Naive thymus-derived CD4-positive, alpha-beta T cell (primary cell): ENCODE measurements at places on chromosomes 16 and 17. TPM values are rescaled to one million over a fixed set of nuclear protein-coding genes. Genes with fewer than 3 reads are reported as not detected.

The KCNAB3 gene
- 17.6 TPM for total RNA-seq

DNA sequence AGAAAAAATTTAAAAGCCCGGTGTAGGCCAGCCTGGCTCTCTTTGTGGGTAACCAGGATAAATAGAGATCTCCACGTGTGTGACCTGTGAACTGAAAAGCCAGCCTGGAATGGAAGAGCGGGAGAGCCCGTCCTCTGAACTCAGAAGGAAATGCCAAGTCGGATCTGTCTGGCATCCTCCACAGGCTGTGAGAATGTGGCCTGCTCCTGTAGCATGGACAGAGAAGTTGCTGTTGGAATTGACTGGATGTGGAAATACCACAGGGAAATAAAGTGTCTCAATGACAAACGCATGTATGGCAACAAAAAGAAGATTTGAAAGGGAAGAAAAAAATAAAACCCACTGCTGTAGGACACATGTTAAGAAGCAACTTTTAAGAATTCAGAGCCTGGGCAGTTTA is 6.7 kb downstream of the KLHL36 start:
- no peak for DNase-seq

The NACA2 gene
- total RNA-seq: not detected in 2 replicates

DNA sequence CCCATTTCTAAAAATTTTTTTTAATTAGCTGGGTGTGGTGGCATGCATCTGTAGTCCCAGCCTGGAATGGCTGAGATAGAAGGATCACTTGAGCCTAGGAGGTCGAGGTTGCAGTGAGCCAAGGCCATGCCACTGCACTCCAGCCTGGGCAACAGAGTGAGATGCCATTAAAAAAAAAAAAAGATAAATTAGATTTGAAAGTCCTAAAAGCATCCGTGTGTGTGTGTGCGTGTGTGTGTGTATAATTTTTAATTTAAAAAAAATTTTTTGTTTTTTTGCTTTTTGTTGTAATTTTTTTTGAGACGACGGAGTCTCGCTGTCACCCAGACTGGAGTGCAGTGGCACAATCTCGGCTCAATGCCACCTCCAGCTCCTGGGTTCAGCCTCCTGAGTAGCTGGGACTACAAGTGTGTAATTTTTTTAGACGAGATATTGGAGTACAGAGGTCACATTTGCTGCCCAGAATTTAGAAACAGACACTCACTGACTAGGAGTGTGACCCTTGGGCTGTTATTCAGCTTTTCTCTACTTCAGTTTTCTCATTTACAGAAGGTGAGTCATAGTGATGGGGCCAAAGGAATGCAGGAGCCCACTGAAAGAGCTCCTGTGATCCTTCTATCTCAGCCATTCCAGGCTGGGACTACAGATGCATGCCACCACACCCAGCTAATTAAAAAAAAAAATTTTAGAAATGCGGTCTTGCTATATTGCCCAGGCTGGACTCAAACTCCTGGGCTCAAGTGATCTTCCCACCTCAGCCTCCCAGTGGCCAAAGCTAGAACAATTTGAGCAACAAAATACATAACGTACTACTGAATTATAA is 25.5 kb upstream of the TBX4 start:
- DNase-seq: no peak

The RAB37 gene
- total RNA-seq: 34.4 TPM

- DNase-seq: no peak
These were observed 1.5 kb upstream of the CLEC10A start for GRCh38 chr17:7081341-7082062.

The CRHR1 gene
- not detected for total RNA-seq

GRCh38 chr16:77207030-77207429 is 7.8 kb downstream of the SYCE1L start:
- no peak for DNase-seq

GRCh38 chr17:28949185-28950016 is 1.9 kb downstream of the PHF12 start:
- DNase-seq: peak; percentile 71

The CALB2 gene
- not detected for total RNA-seq

The GRB7 gene
- total RNA-seq: 0.99 and 1.8 TPM in 2 replicates

GRCh38 chr16:28264656-28265055 is 27.7 kb upstream of the SBK1 start:
- no peak for DNase-seq

The RTN4RL1 gene
- 0.49 TPM for total RNA-seq

DNA sequence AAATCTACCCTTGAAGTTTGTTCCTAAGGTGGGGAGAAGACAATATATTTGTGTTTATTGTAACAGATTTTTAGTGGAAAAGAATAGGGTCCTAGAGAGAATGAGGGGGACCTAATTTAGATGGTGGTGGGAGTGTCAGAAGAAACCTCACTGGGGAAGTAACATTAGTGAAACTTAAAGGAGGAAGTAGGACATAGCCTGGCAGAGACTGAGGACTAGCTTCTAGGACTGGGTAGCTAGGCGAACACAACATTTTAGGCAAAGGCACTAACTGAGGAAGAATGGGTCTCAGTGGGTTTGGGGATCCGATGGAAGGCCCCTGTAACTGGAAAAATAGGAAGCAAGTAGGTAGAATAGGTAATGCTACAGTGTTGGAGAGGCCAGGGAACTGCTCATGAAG is 4.2 kb upstream of the ARL2BP start:
- no peak for DNase-seq

DNA sequence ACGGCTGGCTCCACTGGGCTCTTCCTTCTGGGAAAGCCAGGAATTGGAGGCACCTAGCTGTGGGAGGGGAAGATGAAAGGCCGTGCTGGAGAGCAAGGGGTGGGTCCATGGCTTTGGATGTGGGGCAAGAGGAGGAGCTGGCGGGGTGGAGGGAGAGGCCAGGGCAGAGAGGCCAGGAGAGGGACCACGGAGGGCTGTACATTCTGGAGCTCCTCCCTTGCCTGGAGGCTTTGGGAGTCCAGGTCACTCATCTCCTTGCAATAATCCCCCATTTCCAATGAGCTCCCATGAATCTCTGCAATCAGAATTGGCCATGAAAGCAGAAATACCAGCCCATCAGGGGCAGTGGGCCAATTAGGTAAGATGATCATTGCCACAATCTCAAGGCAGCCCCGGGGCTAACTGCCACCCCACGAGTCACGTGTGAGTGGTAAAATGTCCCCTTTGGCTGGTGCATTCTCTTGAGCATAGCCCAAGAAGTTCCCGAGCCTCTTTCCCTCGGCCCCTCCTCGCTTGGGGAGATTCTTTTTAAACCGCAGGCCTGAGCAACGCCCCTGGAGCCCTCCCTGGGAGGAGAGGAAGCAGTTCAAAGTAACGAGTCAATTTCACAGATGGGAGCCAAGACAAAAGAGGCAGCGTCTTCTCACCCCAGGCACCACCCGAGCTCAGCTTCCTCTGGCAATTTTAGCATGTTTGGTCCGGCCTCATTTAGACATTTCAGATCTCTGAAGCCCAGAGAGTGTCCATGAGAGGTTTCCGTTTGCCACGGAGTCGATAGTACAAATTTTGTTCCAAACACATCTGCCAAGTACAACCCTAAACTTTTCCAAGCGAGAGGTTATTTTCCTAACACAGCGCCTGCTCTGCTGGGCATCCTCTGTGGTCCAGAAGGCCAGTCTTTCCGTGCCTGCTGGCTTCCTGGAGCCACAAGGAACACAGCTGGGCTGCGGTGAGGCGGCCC is 13.4 kb downstream of the RTN4RL1 start:
- DNase-seq: no peak

The NDRG4 gene
- 5.3 TPM for total RNA-seq

DNA sequence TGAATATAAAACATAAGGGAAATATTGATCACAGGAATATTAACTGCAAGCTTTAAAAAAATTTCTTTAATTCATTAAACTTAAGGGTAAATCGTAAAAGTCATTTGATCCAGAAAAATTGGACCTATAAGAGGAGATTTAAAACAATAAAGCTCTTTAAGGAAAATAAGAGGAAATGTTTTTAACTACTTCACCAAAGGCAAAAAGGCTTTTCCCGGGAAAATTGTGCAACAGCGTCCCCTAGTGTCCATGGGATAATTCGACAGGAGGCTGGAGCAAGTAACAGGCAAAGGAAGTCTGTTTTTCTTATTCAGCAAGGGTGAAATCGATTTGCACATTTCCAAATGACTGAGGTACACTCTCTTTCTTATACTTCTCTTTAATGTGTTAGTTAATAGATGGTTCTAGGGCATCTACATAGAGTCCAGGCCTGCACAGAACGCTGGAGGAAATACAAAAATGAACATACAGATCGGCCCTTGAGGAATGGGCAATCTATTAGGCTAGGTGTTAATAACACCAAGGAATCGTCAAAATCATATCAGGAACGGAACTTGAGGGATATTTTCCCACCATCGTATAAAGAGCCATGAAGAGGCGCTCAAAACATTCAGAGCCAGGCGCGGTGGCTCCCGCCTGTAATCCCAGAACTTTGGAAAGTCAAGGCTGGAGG is 61.4 kb downstream of the ZNF18 start:
- no peak for DNase-seq

The SCN4A gene
- 0.08 and 0.15 TPM in 2 replicates for total RNA-seq

GRCh38 chr17:44069974-44070454 is 521 bp upstream of the G6PC3 start:
- DNase-seq: no peak

DNA sequence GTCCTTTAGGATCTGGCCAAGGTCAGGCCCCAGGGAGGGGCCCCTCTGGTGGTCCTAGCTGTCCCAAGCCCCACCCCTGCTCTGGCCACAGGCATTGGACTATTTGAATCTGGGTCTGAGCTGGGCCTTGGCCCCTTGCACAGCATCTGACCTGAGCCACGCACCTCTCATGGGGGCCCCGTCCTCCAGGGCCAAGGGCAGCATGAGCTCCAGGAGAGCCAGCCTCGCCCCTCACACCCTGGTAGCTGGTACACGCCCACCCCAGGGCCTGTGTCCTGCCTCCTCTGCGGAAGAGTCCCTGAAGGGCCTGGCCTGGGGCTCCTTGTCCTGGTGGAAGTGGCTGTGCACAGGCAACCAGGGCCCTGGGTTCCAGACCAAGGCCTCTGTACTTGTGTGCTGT is 23.8 kb downstream of the ENDOV start:
- DNase-seq: no peak

DNA sequence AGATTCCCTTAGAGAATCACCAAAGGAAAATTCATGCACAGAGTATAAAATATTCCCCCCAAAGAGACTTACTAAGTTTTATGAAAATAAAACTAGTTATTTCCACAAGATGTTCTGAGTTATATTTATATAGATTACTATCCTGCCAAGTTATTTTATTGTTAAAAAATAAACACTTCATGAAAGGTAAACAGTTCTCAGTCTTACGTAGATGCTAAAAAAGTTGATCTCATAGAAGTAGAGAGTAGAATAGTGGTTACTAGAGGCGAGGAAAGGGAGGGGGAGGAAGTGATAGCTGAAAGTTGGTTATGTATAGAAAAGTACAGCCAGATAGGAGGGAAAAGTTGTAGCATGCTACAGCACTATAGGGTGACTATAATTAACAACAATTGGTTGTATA is 65.2 kb downstream of the USP32 start:
- DNase-seq: no peak

- DNase-seq: peak; percentile 73
These were observed 1.3 kb downstream of the RAB37 start for GRCh38 chr17:74738051-74738996.

- DNase-seq: no peak
These were observed 59.6 kb downstream of the SOCS1 start for GRCh38 chr16:11196286-11196828.

The QPRT gene
- total RNA-seq: 0.90 TPM

DNA sequence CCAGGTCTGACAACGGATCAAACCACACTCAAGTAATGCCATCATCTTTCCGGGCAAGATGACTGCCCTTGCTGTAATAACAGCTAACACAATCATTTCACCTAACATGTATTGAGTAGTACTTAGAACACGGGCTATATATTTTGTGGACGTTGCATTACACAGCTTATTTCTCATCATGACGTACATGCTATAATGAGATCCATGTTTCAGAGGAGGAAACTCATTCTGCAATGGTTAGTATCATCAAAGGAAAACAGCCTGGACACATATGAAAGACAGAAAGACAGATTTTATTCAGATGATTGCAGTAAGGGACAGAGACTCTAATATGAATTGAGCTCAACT is 446.7 kb downstream of the HS3ST3B1 start:
- no peak for DNase-seq

The MRPL58 gene
- 11.7 TPM for total RNA-seq

- DNase-seq: no peak
These were observed 273.9 kb upstream of the ZFHX3 start for GRCh38 chr16:73321853-73322252.

GRCh38 chr17:29369831-29370735 is 20.1 kb upstream of the TAOK1 start:
- DNase-seq: peak; percentile 74
